ENCODE measurements at places on chromosomes 12 and 14.

GRCh38 chr12:13273850-13274249, 77.3 kb downstream of the EMP1 start:
- no peak for DNase-seq

DNA sequence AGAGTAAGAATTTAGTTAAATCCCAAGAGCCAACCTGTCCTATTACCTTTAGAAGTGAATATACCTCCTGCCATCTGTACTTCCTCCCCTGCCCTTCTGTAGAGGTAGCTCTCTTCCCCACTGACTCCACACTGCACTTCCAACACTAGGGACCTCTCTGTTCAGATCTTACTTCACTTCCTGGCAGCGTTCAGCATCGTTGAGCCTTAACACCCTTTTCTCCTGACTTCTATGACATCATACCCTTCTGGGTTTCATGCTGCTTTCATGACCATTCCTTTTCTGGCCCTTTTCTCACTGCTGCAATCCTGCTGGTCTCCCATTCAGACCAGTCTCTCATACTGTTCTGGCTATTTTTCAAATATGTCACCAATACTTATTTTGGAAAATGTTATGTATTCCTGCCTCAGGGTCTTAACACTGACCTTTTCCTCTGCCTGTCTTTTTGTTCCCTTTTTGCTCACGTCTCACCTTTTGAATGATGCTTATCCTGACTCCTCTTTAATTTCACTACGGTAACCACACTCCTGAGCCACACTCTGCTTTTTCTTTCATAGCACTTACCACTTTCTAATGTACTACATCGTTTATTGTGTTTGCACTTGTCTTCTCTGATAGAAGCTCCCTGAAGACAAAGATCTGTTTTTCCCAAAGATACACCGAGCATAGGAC, 67.6 kb downstream of the PLEKHA5 start:
- no peak for DNase-seq

DNA sequence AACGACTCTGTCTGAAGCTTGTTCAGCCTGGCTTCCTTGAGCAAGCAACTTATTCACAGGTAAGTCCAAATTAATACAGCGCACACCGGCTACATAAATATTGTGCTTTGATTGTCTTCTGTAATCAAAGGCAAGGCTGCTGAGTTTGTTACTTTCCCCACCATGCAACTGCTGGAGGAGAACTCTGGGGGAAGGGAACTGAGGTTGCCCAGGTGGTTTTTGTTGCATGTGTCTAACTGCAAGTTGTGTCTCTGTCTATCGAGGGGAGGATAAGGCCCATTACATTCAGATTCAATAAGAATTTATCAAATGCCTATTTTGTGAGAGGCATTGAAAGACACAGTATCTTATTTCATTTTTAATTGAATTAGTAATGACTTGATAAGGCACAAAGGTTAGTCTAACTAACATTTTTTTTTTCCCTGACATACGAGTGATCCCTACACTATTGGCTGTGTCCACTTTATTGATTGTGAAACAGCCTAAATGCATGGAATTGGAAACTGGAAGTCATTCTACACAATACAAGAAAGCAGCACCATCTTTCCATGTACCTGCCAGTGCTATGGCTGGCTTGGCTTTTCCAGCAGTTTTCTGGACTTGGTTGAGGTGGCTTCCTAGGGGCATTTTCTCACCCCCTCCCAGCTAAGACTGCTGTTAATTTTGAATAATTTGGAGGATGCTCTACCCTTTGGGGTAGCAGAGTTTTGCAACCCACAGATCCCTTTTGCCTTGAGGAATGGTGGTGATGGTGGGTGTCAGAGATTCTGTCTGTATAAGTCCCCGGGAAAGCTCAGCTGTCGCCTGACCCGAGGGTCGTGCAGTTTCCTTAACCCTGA, 951 bp upstream of the CHST11 start:
- no peak for DNase-seq

DNA sequence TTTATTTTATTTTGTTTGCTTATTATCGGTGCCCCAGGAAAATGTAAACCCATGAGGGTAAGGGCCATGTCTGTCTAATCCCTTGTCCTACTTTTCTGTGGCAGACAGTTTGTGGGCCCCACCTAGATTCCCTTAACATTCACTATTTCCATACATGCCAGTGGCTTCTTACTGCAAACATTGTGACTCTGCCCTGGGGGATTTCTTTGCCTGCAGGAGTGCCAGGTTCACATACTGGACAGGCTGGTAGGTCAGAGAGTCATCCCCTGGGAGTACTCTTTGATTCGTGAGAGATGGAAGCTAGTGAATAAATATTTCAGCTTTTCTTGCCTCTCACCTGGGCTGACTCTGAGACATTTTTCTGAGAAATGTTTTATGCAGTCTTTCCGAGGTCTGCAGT, 122.8 kb upstream of the TBX5 start:
- DNase-seq, result no peak

DNA sequence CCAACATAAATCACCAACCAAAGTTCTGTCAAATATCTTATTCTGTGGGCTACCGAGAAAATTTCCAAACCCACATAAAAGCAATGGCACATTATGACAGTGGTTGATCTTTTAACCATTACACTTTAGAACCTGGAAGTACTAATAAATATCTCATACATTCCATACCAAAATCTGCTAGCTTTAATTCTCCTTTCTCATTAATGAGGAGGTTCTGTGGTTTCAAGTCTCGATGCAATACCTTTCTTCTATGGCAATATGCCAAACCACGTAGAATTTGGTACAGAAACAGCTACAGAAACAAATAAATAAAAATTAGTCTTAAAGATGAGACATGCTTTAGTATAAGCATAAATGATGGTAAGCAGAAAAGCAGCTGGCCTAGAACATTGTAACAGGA, 100.7 kb downstream of the ELK3 start:
- DNase-seq, result no peak

GRCh38 chr12:91511795-91512420, 329.3 kb upstream of the DCN start:
- no peak for DNase-seq

GRCh38 chr12:29907461-29907860, 123.7 kb upstream of the TMTC1 start:
- DNase-seq, result no peak

GRCh38 chr14:52467515-52468266, 84.6 kb downstream of the TXNDC16 start:
- no peak for DNase-seq

Data from suprapubic skin (tissue), 4 donors.